ENCODE measurements at places on chromosomes 3 and 15.

DNA sequence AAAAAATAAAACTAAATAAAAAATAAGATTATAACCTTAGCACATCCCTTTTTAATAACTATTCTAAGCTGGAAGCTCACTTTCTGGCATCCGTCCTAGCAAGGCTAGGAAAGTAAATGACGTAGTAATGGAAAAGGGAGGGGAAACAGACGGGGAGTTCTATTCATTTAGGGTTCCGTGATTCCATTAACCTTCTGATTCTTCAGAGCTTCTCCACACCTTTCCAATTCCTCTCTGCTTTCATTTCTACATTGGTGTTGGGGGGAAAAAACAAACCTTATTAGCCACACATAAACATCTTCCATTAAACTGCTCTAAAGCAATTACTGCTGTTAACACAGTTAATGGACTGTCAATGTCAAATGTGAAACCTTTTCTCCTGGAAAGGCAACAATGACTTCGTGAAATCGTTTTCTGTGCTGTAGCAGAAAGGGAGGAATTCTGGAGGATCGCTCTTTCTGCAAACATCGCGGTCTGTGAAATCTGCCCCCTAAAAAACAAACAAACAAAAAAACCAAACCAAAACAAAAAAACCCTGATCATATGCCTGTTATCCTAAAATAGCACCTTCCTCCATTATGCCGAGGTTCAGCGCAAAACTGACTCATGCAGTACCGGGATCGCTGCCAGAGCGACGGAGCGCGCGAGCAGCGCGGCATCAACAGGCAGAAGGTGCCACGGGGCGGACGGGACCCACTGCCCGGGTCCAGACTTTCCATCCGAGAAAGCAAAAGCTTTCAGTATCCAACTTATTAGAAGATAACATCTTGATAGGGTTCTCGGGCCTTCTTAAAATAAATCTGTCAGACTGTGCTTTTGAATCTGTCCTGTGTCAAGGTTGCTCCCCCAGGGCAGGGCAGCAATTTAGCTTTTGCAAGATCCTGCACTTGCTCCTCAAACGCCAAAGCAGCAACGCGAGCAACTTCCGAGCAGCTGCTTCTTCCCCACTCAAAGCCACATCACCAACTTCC lies 156.2 kb downstream of the FGF12 start:
- no peak for DNase-seq

DNA sequence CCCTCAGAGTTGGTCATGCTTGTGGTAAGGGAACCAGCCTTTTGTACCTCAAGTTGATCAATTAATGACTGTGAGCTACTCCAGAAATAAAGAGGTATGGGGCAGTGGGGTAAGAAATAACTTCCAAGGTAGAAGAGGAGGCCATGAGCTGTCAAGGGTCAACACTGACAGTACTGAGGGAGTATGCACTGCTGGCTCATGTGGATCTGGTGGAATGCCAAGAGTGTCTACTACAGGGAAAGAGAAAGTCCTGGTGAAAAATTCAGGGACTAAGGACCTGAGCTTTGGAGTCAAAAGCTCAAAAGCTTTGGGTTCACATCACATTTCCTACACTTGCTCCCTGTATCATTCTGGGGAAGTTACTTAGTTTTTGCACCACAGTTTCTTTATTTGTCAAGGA lies 154.9 kb downstream of the SEMA6D start:
- no peak for DNase-seq

DNA sequence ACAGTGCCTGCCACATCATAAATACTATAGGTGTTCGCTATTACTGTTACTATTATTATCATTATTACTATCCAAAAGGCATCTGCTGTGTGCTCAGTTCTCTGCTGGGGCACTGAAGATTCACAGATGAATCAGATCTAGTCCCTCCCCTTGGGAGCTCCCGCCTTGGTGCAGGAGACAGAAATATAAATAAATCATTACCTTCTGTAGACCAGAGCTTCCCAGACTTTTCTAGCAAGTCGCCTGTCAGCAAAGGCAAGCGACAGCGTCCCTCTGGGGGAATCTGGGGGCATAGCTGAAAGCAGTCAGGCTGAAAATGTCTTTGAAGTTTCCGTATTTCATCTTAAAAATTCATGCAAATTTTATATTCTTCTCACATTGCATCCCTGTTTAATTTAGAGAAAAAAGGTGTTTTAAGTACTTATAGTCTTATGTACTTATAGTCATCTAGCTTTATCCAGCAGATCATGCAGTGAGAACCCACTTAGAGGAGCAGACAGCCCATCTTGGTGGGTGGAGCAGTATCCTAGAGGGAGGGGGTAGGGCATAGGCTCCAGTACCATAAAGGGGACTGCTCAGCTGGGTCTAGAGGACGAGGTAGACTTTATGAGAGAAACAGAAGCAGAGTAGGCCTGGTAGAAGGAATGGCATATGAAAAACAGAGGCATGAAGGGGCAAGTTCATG lies 10.4 kb upstream of the BRPF1 start:
- no peak for DNase-seq

DNA sequence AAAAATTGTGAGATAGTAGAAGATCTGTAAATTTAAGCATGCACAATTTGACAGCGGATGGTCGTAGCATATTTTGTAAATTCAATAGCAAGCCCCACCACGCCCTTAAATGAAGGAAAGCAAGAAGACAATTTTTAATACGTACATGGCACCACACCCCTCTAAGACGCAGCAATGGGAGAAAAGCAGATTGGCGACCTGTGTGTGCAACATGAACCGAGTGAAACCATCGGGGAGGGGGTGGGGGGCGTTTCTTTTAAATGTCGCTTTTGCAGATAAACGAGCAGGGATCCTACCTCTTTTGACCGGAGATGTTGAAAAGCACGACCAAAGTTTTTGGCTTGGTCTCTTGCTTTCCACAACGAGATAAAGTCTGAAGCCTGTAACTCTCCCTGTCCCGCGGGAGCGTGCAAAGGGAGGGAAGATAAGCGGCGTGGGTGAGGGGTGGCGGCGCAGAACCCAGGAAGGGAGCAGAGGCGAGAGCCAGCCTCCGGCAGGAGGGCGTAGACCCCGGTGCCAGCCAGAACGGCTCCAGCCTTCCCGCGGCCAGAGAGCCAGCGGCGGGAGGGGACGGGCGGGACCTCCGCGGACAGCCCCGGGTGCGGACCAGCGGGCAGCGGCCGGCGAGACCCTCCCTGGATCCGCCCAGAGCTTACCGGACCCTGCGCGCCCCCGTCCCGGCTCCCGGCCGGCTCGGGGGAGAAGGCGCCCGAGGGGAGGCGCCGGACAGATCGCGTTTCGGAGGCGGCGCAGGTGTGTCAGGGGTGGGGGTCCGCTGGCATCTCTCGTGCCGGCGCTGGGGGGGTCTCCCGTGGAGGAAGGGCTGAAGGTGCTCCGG lies at the start of gene CHL1:
CHL1 (plus strand) TSS at position 453 of the 838 bp plus-strand sequence. CDS start 123,014 bp downstream, outside the sequence.
- DNase-seq, result no peak

GRCh38 chr3:43892526-43892925 lies 201.8 kb downstream of the ABHD5 start:
- DNase-seq, result no peak

DNA sequence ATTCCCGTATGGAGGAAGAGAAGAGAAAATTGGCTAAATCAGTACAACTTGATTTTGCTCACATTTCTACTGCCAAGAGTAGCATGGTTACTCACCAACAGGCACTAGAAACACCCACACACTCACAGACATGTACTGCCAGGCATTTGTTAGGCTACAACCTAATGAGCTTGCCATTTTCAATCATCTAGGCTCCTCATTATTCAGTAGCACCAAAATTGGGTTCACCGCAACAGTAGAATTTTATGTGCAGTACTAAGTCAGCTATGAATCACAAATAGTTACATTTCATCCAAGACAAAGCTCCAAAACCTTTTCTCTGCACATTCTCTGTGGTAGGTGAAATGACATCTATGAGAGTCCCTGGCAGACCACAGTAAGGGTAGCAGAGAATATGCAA lies 15.0 kb upstream of the THUMPD3 start:
- no peak for DNase-seq

DNA sequence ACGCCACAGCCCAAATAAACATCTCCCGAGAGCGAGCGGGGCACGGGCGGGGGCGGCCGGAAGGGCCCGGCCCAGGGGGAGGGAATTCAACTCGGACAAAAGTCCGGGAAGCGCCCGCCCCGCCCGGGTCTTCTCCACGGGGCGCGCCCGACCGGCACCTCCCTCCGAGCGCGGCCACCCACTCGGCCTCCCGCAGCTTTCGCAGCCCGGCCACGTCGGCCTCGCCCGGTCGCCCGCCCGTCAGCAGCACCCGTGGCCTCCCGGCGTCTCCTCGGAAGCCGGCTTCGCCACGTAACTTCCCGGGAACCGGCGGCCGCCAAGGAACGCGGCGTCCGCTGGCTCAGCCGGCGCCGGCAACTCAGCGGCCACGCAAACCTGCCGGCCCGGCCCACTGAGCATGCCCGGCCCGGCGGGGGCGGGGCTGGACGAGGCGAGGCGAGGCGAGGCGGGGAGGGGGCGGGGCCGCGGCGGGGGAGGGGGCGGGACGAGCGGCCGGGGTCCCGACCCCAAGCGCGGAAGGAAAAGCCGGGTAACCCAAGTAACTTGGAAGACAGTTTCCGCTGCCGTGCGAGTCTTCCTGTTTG lies at the start of gene TJP1:
TJP1 (minus strand) TSS at position 369 of the 584 bp plus-strand sequence. CDS start 440 bp downstream, outside the sequence.
- peak; percentile 57 for DNase-seq

DNA sequence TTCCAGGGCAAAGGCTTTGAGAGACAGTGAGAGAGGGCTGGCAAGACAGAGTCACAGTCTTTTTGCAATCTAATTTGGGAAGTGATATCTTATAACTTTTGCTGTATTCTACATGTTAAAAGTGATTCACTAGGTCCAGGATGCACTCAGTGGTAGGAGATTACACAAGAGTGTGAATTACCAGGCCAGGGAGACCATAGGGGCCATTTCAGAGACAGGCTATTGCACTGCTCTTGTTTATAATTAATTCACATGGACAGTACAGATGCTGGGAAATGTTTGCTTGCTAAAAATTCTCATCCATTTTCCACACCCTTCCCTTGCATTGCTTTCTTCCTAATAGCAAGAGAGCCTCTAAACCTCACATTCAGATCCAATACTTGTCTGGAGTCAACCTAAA lies 22.6 kb upstream of the POMGNT2 start:
- no peak for DNase-seq

DNA sequence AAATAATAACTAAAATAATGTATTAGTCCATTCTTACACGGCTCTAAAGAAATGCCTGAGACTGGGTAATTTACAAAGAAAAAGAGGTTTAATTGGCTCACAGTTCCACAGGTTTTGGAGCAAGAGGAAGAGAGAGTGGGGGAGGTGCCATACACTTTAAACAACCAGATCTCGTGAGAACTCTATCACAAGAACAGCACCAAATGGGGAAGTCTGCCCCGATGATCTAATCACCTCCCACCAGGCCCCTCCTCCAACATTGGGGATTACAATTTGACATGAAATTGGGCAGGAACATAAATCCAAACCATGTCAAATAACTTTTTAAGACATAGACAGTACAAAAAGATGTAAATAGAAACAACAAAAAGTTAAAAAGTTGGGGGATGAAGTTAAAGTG lies 63.2 kb downstream of the ILDR1 start:
- DNase-seq, result no peak

DNA sequence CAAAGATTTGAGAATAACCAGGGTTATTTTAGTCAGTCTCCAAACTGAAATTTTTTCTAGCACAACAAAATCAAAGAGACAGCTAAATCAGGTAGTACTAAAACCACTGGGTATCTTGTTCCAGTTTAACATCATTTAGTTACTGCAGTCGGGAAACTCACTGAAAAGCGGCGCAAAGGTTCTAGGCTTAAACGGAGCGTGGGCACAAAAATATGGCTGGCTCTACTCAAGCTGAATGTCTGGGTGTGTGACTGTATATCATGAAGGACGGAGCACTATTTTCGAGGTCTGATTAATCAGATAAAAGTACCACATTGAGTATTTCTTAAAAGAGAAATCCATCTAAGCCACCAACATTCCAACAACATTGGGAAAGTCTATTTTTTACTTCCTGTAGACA lies 152.1 kb downstream of the TBL1XR1 start:
- no peak for DNase-seq

GRCh38 chr3:189449084-189449483 lies 182.1 kb upstream of the TP63 start:
- DNase-seq, result no peak

DNA sequence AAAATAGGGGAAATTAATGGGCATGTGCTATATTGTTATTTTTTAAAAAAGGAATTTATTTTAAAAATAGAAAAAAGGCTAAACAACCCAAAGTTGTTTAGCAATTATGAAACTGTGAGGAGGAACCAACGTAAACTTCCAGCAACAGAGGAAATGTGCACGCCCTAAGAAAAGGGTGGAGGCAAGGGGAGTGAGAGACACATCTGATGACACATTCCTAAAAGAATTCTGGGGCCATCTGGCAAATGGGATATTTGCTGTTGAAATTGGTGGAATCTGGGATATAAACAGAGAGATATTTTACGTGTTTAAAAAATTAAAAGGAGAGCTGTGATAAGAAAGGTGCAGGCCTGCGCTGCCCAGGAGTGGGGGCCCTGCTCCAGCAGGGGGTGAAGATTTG lies 50.8 kb upstream of the MUC13 start:
- DNase-seq, result no peak

DNA sequence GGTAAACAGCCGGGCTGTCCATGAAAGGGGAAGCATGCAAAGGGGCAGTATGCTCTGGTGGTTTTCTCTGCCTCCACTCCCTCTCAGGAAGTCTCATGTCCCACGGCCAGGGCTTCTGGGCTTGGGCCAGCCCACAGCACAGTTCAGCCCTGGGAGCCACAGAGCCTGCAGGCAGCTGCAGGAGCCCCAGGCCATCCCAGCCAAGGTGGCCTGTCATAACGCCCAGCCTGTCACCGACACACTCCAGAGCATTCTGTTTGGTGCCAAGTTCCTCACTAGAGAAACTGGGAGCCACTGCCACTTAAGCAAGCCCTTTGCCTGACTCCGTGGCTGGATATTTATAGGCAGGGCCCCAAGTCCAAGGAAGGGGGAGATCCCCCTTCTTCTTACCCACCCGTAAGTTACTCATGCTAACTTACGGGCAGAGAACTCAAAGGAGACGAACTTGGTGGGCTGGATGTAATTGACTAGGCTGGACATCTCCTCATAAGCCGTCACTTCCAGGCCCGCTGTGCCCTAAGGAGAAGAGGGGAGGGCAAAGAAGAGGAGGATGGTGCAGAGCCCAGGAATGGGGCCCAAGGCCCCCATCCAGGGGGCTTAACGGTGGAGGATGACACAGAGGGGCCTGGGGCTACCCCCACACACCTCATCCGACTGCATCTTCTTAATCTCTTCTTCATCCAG lies 11.7 kb downstream of the PLCB2 start:
- DNase-seq, result no peak
